Suprapubic skin (tissue), 4 donors: ENCODE measurements at places on chromosomes 13 and 19.

DNA sequence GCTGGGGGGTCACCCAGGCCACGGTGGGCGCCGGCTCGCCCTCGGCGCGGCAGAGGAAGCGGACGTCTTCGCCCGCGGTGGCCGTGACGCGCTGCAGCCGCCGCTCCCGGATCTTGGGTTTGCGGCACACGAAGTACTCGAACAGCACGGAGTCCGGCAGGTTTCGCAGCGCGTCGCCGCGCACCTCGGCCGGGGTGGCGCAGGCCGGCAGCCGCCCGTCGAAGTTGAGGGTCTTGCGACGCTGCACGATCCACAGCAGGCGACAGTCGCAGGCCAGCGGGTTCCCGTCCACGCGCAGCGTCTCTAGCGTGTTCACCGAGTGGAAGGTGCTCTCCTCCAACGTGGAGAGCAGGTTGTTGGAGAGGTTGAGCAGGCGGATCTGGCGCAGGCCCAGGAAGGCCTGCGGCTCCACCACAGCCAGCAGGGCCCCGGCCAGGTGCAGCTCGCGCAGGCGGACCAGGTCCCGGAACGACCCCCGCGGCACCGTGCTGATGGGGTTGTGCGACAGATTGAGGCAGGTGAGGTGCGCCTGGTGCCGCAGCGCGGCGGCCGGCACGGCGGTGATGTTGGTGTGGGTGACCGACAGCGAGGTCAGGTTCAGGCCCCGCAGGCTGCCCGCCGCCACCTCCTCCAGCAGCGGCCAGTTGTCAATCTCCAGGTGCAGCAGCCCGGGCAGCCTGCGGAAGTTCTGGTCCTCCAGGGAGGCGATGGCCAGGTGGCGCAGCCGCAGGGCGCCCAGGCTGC, 8.6 kb upstream of the PEAK3 start:
- DNase-seq, result no peak

GRCh38 chr19:57279418-57280164, 694 bp upstream of the ZNF460 start:
- DNase-seq, result peak; percentile 95

DNA sequence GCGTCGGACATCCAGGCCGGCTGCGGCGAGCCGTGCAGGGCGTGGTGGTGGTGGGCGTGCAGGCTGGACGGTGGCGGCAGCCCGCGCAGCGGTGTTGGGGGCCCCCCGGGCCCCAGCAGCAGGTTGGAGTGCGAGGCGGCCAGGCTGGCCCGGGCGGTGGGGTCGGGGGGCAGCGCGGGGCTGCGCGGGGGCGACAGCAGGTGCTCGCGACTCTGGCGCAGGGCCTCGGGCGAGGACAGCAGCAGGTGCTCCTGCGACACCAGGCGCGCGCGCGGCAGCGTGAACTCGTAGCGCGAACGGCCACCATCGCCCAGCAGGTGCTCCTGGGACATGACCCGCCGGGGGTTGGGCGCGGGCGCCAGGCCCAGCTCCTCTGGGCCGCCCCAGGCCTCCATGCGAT, 9.8 kb downstream of the SHISA7 start:
- DNase-seq, result no peak

DNA sequence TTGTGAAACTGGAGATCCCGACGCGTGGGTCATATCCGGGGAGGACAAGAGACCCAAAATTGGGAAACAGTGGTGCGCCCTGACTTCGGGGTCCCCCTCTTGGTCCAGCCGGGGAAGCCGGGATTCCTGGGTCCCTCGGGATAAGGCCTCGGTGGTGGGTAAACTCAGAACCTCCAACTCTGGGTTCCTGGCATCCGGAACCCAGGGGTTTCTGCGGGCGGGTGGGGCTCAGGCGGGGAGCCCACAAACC, 688 bp downstream of the ZFP36 start:
- DNase-seq, result no peak

GRCh38 chr19:27774827-27775226, 1438.1 kb downstream of the UQCRFS1 start:
- DNase-seq, result no peak
